ENCODE measurements at places on chromosomes 3 and 15. TPM values are rescaled to one million over a fixed set of nuclear protein-coding genes. Genes with fewer than 3 reads are reported as not detected.

GRCh38 chr3:12972781-12973702 lies 100.2 kb downstream of the IQSEC1 start:
- DNase-seq: no peak

DNA sequence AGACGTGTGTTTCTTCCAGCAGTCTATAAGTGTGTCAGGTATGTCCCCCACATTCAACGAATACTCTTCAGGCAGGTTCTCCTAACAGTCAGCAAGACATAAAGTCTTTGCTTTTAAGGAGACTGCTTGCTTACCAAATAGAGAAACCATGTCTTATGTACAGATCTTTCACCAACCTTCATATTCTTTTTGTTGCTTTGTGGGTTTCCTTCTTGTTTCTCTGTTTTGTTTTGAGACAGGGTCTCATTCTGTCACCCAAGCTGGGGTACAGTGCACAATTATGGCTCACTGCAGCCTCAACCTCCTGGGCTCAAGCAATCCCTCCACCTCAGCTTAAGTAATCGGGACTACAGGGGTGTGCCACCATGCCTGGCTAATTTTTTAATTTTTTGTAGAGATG lies 14.3 kb downstream of the DYNC1LI1 start:
- no peak for DNase-seq

DNA sequence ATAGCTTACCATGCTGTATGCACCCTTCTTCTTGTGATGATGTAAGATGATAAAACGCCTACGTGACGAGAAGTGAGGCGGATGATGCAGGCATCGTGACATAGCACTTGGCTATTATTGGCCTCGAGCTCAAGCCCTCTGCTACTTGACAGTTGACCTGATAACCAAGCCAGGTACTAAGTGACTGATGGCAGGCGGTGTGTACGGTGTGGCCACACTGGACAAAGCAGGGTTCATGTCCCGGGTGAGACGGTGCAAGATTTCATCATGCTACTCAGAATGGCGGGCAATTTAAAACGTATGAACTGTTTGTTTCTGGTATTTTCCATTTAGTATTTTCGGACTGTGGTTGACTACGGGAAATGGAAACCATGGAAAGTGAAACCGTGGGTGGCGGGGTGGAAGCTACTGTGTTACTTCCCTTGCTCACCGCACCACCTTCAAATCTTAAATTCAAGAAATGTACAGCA lies 57.7 kb downstream of the SLC12A8 start:
- no peak for DNase-seq

HHLA2 gene
- 4.9 TPM for total RNA-seq

SV2B gene
- 1.2 TPM for total RNA-seq

GOLGA6L7 gene
- not detected for total RNA-seq

DNA sequence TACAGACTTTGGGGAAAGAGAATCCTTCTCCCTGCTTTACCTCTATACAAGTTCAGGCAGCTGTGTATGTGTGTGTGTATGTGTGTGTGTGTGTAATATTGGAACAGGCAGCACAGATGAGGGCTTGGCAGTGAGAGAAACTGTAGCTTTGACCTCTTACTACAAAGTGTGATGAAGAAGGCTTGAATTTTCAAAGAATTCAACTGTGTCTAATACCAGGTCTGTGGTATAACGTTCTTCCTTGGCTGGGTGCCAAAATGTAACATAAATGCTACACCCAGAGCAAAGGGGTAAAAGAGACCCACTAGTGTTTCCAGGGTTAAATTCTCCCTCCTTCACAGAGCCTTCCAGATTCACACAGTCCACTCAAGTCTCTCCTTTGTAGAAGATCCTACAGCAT lies 51.1 kb downstream of the CHST2 start:
- DNase-seq: no peak

GHSR gene
- not detected for total RNA-seq

- peak; percentile 72 for DNase-seq
Observed at GRCh38 chr15:85583923-85584390, 203.6 kb downstream of the AKAP13 start.

- DNase-seq: no peak
Observed at GRCh38 chr15:57019496-57020160, 101.2 kb downstream of the TCF12 start.

DNA sequence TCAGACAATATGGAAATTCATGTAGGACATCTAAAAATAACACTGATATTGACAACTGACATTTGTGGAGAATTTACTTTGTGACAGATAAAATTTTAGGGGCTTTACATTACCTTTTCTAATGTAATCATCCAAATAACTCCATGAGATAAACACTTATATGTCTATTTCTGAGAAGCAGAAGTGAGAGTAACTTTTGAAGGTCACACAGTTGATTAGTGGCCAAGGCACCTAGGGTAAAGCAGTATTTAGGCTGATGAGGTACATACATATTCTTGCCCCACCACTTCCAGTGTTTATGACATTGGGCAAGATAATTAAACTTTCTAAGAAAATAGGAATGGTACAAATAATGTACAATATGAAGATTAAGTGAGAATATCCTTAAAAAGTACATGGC lies 248.4 kb downstream of the CPNE4 start:
- no peak for DNase-seq

DPP8 gene
- total RNA-seq: 32.8 TPM

DNA sequence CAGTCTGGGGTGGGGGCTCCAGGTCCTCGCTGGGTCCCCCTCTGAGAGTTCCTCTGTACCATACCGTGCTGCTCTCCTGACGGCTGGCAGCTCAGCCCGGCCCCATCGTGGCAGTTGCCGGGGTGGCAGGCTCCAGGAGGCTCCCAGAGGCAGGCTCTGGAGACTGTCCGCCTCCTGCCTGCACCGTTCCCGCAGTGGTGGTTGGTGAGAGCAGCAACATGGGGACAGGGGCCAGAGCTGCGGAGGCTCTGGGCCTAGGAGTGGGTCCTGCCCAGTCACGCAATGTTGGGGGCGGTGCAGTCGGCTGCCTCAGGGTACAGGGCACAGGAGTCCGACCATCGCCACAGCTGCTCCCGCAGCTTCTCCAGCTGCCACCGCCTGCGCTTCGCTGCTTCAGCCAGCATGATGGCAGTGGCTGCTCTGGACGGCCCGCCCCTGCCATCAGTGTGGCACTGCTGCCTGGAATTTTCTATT lies 492.7 kb downstream of the AGBL1 start:
- no peak for DNase-seq

SHC4 gene
- total RNA-seq: 0.68 TPM

GRCh38 chr3:99602183-99602582 lies 36.2 kb upstream of the COL8A1 start:
- DNase-seq: no peak

TICRR gene
- total RNA-seq: 0.32 TPM

SNX22 gene
- total RNA-seq: 17.4 TPM

GRCh38 chr3:82261013-82261412 lies 499.6 kb upstream of the GBE1 start:
- no peak for DNase-seq

DNA sequence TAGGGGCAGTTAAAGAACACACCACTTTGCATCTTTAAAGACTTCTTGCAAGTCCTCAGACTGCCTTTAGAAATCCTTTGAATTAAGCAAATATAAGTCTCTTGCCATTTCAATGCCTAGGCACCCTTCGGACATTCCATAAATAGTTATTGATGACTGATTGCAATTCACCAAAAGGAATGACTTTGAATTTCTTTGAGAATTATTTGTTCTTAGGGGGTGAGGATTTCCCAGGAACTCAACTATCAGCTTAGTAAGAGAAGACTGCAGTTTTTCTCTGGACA lies 495 bp upstream of the MYEF2 start:
- DNase-seq: no peak

DNA sequence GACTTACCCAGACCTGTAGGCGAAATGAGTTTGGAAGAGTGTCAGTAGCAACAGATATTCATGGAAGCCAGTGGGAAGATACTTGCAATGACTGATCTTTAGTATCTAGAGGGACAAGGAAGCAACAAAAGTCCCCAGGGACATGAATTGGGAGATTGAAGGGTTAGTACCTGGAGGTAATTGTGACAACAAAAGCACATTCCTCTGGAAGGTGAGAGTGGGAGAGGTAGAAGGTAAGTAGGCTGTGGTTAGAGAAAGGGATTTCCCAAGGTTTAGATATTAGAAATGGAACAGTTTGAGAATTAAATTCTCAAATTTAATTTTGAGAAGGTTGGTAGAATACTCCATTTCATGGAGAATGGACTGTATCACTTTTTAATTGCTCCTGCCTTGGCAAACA lies 191.4 kb downstream of the AKAP13 start:
- DNase-seq: no peak

GRCh38 chr3:148366743-148367410 lies 330.8 kb upstream of the AGTR1 start:
- DNase-seq: no peak

GRCh38 chr15:71151081-71151480 lies 35.8 kb downstream of the THSD4 start:
- no peak for DNase-seq

CRYGS gene
- total RNA-seq: 4.0 TPM

- peak; percentile 72 for DNase-seq
Observed at GRCh38 chr15:66294157-66294931, 976 bp downstream of the DIS3L start.

DNA sequence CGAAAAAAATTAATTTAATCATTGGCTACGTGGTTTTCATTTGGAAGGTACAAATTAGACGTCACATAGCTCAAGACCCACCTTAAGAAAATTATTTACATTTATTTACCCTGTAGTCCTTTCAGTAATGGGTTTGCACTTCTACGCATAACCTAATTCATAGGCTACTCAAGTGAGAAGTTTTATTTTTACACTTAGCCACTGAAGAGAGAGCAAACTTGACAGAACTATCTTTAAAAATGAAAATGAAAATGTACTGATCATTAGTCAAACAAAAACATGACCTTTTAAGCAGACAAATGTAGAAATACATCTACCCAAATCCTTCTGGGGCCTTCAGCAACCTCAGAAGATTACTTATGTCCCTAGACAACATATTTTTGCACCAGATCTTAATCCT lies 269.4 kb upstream of the TTC14 start:
- no peak for DNase-seq

DNA sequence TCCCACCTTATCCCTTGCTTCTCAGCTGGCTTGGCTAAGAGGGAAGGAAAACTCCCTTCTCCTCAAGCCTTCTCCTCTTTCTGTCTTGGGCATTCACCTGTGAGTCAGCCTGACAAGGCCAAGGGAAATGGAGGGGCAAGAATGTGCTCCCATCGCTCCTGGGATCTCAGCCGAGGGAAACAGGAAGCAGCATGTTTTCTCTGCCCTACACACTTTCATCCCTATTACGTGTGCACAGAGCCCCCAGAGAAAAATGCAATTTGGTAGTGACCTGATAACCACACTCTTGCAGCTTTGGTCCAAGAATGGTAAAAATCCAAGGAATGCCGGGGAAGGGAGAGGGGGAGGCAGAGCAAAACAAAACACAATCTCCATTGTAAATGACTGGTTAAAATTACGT lies 32.9 kb upstream of the MTMR10 start:
- DNase-seq: no peak

- DNase-seq: no peak
Observed at GRCh38 chr3:145620002-145620401, 541.0 kb downstream of the PLOD2 start.

SH2D7 gene
- total RNA-seq: not detected

SCN5A gene
- 0.24 TPM for total RNA-seq

DNA sequence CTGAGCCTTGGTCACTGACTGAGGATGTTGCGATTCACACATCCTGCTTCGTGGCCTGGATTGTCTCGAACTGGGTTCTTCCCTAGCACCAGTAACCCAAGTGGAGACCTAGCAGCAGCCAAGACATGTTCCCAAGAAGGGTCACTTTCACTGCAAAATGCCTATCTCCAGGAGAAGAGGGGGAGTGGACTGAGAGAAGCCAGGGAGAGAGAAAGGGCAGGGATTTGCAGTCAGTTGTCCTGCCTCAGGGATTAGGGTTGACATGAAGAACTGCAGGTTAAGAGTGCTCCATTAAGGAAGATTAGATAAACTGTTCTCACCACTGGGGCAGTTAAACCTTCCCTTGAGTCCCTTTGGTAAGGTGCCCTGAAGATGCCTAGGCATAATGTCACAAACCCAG lies 5.7 kb upstream of the CD276 start:
- DNase-seq: no peak

GRCh38 chr3:190155752-190156151 lies 35.1 kb upstream of the P3H2 start:
- DNase-seq: no peak

DNA sequence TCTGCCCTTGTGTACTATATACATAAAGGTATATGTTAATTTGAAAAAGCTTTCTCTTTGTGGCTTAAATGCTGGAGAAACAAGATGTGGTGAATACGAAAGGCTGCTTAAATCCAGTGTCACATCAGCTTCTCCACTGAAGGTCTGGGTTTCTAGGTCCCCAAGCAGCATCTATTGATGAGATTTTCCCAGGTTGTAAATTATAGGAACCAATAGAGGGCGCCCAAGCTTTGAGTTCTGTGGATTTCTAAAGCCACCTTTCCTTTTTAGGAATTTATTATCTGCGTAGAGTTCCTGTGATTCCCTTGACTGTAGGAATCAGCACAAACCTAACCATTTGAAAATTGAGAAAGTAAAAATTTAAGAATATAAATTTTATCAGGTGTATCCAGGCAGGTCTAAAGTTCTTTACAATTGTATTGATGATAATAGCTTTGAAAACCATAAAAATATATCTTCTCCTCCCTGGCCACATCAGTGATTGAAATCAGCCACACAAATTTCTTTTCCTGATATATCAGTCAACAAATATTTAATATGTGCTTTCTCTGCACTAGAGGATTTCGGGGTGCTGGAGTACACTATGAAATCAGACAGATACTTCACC lies 88.3 kb upstream of the ADAMTSL3 start:
- DNase-seq: no peak

GRCh38 chr3:152964911-152965609 lies 130.1 kb downstream of the P2RY1 start:
- no peak for DNase-seq

DNA sequence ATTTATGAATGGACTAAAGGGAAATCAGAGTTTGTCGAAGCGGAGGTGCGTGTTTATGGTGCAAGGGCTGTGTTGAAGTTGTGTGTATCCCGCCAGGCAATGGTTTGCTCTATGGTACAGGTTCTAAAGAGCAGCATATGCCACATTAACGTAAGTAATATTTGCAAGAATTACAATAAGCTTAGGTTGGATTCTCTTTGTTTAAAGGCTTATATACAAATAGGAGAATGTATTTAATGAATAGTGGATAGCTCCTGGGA lies 800 bp downstream of the EPHA3 start:
- DNase-seq: no peak

- DNase-seq: no peak
Observed at GRCh38 chr3:87351937-87352336, 75.6 kb upstream of the POU1F1 start.

DNA sequence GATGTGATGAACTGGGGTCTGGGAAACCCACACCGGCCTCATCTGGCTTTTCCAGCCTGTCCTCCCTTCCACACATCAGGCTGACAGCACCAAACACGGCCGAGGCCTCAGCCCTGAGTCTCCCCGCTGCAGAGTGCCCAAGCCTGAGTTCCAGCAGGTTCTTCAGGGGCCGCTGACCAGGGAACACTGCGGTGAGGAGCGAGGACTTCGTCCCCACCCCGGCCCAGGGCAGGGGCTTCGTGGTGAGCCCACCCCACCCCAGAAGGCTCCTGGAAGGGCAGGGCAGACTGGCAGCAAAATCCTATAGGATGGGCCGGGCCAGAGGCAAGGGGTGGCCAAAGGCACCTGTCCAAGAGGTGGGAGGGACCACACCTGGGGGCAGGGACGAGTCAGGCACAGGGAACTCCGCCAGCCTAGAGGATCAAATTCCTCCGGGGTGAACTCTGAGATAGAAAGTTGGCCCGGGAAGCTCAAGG lies at the start of gene SLC51A:
TSS of gene SLC51A (plus strand) at position 446 of the 476 bp plus-strand sequence. CDS start 179 bp downstream, outside the sequence.
- no peak for DNase-seq

GRCh38 chr3:137099364-137100219 lies 141.8 kb downstream of the IL20RB start:
- no peak for DNase-seq

- no peak for DNase-seq
Observed at GRCh38 chr15:95563634-95564033, 766.9 kb upstream of the NR2F2 start.
